Esophagus mucosa (tissue), 1 donor: ENCODE measurements at places on chromosomes 11 and 22.

DNA sequence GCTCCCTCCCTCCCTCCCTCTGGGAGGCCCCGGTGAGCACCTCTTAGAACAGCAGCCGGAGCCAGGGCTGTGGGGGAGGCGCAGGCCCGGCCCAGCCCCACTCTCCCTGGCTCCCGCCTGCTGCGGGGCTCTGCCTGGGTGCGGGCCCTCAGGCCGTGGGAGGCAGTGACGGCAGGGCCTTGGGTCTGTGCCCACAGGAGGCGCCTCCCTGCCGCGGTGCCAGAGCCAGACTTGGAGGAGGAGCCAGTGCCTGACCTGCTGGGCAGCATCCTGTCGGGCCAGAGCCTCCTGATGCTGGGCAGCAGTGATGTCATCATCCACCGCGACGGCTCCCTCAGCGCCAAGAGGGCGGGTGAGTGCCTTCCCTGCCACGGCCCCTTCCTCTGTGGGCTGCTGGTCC lies 9.5 kb downstream of the IRF7 start:
- ATAC-seq: peak; percentile 93

- no peak for ATAC-seq
Measured at GRCh38 chr22:42889304-42889703, 32.2 kb upstream of the ARFGAP3 start.

DNA sequence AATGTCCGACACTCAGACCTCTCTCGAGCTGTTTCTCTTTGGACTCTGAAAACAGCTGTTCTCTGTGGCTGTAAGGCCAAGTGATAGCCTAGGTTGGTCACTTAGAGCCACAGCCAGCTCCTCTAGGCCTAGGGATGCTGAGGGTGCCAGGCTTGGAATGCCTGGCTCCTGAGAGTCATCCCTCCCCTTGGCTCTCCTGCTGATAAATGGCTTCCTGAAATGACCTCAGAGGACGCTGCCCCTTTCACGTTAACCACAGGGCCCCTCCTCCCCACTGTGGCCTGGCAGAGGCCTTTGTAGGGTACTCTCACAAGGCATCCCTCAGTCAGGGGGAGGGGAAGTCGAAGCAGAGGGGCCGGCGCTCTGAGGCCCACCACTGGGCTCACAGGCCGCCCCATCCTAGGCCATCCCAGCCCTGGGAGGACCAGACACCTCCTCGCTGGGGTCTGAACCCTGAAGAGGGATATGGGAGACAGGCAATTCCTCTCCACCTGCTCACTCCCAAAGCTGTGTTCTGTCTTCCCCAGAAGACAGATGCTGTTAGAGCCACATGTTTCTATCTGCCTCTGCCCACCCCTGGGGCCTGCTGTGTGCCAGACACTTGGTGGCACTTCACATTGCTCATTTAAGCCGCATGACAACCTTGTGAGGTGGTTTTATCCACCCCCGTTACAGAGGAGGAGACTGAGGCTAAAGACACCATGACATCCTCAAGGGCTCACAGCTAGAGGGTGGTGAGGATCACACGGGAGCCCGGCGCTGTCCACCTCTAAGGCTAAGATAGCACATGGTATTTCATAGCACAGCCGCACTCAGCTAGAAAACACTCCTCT lies 50.9 kb downstream of the ARFGAP3 start:
- peak; percentile 24 for ATAC-seq

GRCh38 chr11:16805938-16806337 lies 67.5 kb downstream of the C11orf58 start:
- ATAC-seq: no peak

DNA sequence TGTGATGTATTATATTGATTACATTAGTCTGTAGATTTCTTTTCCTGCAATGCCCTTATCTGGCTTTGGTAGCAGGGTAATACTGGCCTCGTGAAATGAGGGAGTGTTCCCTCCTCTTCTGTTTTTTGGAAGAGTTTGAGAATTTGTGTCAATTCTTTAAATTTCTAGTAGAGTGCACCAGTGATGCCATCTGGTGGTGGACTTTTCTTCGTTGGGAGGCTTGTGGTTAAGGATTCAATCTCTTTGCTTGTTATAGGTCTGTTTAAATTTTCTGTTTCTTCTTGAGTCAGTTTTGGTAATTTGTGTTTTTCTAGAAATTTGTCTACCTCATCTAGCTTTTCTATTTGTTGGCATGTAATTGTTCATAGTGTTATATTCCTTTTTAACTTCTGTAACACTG lies 18.9 kb downstream of the SHANK3 start:
- ATAC-seq: no peak

DNA sequence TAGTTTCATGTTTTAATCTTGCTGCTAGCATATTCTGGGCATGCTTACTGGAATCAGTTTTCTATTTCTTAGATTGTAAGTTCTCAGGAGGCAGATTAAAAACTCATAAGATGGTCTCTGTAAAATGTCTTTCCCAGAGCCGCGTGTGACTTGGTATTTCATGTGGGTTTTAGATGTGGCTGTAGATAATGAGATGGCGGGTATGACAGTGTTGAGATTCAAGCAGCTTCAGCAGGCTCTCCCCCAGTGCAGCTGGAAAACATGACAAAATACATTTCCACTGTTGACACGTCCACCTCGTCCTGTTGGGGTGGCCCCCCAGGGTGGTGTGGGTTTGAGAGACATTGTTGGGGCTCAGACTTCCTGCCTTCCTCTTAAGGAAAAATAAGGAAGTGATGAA lies 106.8 kb downstream of the KIRREL3 start:
- no peak for ATAC-seq

- no peak for ATAC-seq
Measured at GRCh38 chr11:27938011-27938410, 169.9 kb downstream of the KIF18A start.

DNA sequence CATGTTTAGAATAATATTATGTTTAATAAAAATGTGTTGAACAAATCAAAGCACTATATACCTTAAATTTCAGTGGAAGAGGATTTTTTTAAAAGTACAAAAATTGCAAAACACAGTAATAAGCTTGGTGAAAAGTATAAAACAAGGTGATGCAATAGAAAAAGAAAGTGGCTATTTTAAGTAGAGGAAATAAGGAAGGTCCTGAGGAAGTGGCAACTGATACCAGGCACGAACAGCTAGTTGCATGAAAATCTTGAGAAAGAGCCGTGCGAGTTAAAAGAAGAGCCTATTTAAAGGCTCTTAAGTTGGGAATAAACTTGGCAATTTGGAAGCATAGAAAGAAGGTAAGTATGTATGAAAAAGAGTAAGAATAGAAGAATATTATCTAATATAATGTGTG lies 1679.3 kb downstream of the LRRC4C start:
- ATAC-seq: no peak

- ATAC-seq: no peak
Measured at GRCh38 chr11:77188633-77189491, 60.8 kb downstream of the MYO7A start.

- no peak for ATAC-seq
Measured at GRCh38 chr11:133346137-133346536, 186.2 kb downstream of the OPCML start.

GRCh38 chr11:1916132-1916985 lies 3.1 kb upstream of the TNNT3 start:
- peak; percentile 6 for ATAC-seq

- no peak for ATAC-seq
Measured at GRCh38 chr11:65894034-65894591, 3.6 kb downstream of the CCDC85B start.

DNA sequence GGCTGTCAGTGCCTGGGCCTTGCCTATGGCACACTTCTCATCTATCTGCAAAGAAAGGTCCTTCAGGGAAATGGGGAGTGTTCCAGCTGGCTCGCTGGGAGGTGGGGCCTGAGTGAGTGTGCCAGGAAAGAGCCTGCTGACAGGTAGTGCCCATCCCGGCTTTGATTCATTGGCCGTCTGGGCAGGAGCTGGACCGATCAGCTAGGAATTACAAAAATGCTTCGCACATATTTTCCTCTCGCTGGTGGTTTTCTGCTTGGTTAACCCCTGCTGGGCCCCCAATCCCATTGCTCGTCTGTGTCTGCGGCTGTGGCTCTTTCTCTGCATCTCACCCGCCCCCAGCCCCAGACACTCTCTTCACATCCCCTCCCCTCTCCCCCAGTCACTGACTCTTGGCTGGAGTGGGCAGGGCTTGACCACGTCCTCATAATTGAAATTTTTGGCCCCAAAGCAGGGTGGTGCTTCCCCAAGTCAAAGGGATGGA lies 10.8 kb downstream of the LIF start:
- no peak for ATAC-seq

DNA sequence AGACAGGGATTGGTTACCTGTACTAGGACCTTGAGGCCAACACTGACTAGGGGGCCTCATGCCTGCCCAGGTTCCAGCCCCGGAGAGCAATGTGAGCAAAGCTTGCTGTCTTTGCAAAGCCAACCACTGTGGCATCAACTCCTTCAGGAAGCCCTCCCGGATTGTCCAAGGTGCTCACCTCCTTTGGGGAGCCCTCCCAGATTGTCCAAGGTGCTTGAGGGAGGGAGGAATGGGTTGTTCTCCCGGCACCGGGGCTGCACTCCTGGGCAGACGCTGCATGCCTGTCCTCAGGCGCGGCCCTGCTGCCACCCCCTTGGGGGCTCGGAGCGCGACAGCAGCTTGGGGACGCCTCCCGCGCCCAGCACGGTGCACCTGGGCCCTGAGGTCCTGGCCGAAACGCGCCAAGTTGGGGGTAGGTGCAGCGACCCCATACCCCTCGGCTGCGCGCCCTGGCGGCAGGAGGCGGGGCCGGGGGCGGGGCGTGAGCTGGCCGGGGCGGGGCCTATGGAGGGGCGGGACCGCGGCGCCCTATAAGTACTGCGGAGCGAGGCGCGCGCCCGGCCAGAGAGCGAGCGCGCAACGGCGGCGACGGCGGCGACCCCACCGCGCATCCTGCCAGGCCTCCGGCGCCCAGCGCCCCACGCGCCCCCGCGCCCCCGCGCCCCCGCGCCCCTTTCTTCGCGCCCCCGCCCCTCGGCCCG lies at the start of gene CD81:
TSS of gene CD81 (plus strand) at position 560 of the 701 bp plus-strand sequence. CDS start 240 bp downstream, outside the sequence.
- peak; percentile 68 for ATAC-seq

GRCh38 chr11:119744577-119744976 lies 15.6 kb upstream of the NECTIN1 start:
- no peak for ATAC-seq

GRCh38 chr11:134858783-134859480 lies 446.9 kb upstream of the B3GAT1 start:
- ATAC-seq: no peak

DNA sequence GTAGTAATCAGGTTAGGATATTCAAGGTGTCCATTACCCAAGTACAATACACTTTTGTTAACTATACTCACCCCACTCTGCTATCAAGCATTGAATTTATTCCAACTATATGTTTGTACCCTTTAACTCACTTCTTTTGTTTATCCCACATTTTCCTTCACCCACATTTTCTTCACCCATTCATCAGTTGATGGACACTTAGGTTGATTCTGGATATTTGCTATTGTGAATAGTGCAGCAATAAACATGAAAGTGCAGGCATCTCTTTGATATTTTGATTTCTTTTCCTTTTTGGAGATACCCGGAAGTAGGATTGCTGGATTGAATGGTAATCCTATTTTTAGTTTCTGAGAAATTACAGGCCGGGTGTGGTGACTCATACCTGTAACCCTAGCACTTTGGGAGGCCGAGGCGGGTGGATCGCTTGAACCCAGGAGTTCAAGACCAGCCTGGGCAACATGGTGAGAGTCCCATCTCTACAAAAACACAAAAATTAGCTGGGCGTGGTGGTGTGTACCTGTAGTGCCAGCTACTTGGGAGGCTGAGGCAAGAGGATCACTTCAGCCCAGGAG lies 6.5 kb downstream of the TMEM25 start:
- no peak for ATAC-seq

DNA sequence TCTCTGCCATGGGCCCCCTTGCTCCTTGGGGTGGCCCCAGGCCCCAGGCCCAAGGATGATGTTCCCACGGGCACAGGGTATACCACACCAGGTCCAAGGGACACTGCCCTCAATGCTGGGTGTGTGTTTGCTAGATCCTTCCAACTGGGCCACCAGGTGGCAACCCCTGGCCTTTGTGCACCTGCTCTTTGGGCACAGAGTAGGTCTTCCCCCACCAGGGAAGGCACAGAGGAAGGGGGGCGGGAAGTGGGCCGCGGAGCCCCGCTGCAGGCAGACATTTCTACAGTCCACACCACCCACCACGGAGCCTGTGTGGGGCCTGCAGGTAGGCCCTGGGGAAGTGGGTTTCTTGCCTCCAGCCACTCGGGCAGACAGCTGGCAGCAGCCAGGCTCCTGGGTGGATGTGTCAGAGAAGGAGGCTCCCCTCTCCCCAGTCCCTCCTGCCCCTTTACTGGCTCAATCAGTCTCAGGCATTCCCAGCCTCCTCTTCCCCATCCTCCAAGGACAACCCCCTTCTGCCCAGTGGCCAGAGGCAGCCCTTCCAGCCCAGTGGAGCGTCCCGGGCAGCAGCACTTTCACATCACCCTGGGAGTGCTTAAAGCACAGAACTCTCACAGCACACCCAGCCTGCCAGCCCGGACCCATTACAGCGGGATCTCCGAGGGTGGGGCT lies 21.6 kb downstream of the MAFF start:
- ATAC-seq: no peak

GRCh38 chr11:72443016-72443415 lies 8.7 kb upstream of the CLPB start:
- ATAC-seq: no peak

DNA sequence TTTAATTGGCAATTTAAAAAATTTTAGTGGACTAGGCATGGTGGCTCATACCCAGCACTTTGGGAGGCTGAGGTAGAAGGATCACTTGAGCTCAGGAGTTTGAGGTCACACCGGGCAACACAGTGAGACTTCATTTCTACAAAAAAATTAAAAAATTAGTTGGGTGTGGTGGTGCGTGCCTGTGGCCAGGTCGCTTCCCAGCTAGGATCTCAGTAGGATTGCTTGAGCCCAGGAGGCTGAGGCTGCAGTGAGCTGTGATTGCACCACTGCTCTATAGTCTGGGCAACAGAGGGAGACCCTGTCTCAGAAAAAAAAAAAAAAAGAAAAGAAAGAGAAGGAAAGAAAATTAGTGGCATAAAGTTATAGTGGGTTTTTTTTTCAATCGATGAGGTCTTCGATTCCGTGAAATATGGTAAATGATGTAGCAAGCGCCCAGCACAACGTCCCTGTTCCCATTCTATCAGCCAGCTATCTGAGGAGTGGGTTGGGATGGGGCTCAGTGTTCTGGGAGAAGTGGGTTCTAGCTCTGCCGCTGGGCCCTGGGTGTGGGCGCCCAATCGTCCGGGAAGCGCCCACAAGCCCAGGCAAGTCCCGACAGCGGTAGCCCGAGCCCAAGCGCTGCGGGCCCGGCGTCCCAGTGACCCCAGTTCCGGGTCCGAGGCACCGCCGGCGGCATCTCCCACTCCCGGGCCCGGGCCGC lies 1.4 kb downstream of the FOSL1 start:
- ATAC-seq: no peak
